ENCODE measurements at places on chromosomes 12 and 14.

DNA sequence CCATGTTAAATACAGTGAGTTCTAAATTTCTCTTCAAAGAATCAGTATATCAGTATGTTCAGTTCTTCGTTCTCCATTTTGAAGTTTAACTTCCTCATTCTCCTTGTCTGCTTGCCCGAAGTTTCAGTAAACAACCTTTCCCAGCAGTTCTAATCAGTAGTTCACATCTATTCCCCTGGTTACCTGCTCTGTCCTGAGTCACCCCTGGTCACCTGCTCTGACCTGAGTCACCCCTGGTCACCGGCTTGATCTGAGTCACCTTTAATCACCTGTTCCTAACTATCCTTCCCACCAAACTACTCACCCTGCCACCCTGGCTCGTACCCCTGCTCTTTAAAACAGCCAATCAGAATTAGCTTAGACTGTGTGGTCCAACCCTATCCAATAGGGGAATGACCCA lies 9.4 kb upstream of the OR10G3 start:
- DNase-seq: no peak

- no peak for DNase-seq
Observed at GRCh38 chr12:50082644-50083043, 2.5 kb upstream of the SMARCD1 start.

- no peak for DNase-seq
Observed at GRCh38 chr12:84785951-84786350, 126.6 kb downstream of the SLC6A15 start.

DNA sequence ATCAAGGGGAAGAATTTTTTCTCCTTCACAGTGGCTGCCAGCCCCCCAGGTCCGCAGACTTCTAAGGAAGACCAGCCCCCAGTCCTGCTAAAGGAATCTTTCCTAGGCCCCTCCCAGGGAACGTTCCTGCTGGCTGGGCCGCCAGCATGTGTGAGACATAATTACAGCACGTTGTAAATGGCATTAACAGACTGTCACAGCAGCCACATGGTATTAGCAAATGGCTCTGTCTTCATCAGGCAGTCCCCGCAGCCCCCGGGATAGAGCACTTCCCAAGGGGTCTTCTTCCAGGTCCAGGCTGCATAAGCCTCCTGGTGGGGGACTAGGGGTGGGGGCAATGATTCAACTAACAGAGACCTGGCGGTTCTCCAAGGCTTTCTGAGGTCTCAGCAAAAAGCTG lies 34.9 kb upstream of the FAM222A start:
- DNase-seq: no peak

DNA sequence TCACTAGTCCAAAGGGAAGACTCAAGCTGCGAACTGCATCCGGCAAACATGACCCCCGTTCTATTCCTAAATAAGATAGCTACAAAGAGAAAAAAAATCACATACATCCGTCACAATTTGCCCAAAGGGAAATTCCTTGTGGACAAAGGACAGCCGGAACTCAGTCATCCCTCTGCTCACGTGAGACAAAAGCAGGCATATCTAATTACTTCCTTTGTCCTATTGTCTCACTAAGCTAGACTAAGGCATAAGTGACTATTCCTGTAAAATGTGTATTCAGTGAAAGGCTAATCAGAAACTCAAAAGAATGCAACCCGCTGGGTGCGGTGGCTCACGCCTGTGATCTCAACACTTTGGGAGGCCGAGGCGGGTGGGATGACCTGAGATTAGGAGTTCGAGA lies 27.2 kb upstream of the NINJ2 start:
- DNase-seq: no peak

GRCh38 chr12:101051901-101052550 lies 158.0 kb downstream of the SLC5A8 start:
- peak; percentile 70 for DNase-seq

- DNase-seq: no peak
Observed at GRCh38 chr12:25469368-25469767, 83.7 kb downstream of the LMNTD1 start.

- no peak for DNase-seq
Observed at GRCh38 chr14:33566082-33566481, 384.8 kb downstream of the EGLN3 start.
